Occipital lobe (tissue), 3 donors: ENCODE measurements at places on chromosomes 2 and 18.

DNA sequence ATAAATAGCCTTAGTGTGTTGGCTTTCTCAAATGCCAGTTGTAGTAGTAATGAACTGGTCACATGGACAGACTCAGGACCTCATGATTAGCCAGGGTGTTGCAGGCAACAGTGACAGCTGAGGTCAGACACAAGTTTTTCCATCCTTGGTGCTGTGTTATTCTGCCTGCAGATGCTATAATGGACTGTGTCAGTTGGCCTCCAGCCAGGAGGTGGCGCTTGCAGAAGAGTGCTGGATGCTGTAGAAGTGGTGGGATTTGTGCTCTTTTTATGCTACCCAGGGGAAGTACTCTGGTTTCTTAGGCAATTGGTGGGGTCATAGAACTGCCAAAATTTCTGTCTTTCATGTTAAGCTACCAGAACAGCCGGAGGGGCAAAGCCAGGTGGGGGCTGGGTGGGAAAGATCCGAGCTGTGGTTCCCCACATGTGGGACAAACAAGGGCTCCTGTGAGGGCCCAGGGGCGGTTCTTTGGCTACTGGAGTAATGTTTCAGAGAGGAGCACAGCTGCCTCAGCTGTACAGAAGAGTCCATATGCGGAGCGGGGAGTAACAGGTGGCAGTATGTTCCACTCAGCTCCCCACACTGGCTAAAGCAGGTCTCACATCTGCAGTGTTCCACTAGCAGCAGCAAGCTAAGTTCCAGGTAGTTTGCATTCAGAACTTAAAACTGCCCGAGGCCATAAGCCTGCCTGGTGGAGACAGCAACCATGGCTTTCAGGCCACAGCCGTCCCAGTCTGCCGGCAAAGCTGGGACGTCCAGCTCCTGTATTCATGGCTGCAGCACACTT, 104.4 kb downstream of the GULP1 start:
- DNase-seq = no peak

GRCh38 chr2:169254774-169255173, 107.6 kb downstream of the LRP2 start:
- DNase-seq = no peak

DNA sequence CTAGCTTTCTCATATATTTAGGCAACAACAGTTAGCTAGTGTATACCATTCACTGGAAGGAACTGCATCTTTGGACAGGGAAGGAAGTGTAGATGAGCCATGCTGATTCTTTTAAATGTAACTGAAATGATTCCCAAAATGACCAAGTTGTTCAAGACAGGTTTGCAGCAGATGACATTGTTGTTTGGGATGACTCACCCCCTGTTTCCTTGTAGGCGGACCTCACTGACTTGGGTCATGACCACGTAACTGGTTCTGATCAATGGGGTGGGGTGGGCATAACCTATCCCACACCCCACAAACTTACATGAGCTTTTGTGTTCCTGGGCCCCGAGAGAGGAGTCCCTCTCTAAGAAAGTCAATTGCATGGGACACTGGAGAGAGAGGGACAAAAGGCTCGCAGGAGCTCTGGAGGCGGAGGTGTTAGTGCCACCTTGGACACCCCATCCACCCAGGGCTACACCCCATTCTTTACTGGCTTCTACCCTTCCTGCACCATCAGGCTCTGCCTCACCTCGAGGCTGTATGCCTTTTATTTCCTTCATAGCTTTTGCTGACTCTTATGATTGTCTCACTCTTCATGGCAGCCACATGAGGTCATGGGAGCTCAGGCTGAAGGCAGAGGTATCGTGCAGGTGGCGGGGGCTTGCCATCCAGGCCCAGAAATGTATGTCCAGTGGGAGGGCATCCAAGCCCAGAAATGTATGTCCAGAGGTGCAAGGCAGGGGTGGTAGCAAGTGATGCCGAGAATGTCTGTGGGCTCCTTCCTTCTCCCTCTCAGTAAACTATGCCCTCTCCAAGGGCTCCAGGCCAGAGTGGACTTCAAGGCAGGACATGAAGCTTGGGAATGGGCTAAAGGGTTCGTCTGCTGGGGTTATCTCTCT, 108.0 kb downstream of the TWIST2 start:
- no peak for DNase-seq

- DNase-seq = no peak
These were observed 227.4 kb downstream of the DCC start for GRCh38 chr18:52567360-52567759.

DNA sequence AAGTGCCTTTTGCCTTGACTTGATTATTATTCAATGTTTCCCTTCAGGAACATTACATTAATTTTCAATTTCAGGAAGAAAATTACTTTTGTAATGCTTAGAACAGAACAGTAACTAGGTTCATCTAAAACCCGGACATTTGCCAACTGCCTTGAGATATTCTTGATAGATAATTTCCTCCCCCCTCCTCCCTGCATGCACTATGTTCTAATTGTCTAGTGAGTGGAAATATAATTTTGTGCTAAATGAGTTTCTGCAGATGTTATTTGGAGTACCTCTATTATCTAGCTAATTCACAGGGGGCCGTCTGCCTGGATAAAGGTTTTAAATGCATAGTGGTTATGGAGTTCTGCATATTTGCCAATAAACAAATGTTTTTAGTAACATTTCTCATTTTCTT, 200.3 kb upstream of the SLC39A10 start:
- no peak for DNase-seq
